Omental fat pad (tissue), 4 donors: ENCODE measurements at places on chromosomes 5 and 9.

DNA sequence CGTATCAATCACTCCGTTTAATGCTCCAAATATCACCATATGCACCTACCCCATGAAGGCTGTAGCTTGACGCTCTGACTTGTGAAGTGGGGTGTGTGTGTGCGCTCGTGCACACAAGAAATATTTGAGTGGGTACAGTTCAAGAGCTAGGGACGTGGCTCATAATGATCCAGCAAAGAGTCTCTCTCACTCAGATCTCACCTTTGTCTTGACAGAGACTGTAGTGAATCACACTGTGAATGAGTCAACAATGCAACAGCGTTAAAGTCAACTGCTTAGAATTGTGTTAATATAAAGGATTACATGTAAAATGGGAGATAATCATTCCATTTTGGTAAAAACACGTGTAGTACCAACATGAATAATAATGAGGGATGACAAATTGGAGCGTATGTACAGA lies 119.4 kb downstream of the MED27 start:
- DNase-seq, result no peak

- DNase-seq, result no peak
These were observed 74.7 kb downstream of the FCHO2 start for GRCh38 chr5:73030531-73030930.

DNA sequence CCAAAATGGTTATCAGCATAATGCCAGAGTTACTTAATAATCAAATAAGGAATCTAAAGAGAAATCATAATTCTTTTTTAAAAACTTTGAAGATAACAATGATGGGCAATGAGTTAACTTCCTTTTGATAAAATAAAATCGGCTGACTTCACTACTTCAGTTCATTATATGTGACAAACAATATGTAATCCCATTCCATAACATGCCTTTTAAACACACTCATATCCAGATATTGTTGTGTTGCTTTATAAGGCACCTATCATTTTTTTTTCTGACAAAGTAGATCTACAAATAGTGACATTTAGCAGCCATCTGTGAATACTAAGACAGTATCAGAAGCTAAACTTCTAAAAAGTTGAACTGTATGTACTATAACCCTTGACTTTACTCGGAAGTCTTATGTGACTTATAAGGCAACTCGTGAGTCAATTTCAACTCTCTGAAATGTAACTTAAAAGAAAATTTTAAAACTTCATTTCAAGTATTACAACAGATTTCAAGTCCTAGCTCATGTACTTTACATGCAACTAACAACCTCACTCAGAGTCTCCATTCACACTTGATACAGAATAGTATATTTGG lies 7.5 kb downstream of the ADAMTS6 start:
- no peak for DNase-seq

DNA sequence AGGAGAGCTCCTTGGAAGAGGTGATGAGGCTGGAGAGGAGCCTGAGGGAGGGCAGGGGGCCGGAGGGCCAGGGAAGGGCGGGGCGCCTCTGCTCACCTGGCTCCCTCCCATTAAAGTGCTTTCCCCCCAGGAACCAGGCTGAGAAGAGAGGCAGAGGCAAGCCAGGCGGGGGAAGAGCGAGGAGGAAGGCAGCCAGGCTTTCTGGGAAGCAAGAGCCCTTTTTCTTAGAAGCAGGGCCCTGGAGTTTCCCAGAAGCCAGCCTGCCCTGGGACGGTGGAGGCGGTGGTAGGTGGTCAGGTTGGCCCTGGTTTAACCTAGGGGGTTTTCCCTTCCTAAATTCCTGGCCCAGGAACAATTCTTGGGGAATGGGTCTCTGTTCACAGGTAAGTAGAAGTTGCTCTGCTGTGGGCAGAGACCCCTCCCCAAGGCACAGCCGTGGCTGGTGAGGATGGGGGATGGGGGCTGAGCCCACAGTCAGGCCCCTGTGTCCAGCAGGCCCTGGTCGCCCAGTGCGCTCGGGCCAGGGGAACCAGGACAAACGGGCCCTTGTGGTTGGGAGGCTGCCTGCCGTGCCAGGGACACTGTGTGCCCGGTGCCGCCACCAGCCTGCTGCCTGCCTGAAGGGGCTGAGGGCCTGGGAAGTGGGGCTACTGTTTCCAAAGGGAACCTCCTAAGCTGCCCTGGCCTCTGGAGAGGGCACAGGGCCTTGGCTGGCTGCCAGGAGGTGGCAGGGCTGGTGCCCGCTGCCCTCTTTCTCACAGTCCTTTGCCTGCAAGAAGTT lies 16.6 kb upstream of the RALGDS start:
- no peak for DNase-seq

DNA sequence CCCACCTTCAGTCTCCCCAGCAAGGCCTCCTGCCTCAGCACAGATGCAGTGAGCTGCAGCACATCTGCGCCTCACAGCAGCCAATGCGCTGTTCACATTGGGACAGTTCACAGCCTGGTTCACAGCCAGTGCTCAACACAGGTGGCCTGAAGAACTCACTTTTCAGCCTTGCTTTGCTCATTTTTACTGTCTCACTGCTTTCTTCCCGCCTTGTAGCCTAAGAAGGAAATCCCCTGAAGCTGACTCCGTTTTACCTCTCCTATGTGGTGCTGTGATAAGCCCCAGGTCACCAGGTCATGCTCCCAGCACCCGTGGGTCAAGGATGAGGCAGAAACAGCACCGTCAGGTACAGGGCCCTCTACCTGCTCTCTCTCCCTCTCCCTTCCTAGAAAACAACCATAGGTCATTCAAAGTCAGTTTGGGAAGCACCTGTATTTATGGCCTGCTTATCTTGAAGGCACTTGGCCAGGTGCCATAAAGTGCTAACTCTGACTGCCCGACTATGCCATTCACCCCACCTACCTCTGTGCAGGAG lies 1.1 kb downstream of the GCNT4 start:
- DNase-seq, result no peak

- DNase-seq, result no peak
These were observed 89.9 kb downstream of the SH3TC2 start for GRCh38 chr5:148972974-148973374.

DNA sequence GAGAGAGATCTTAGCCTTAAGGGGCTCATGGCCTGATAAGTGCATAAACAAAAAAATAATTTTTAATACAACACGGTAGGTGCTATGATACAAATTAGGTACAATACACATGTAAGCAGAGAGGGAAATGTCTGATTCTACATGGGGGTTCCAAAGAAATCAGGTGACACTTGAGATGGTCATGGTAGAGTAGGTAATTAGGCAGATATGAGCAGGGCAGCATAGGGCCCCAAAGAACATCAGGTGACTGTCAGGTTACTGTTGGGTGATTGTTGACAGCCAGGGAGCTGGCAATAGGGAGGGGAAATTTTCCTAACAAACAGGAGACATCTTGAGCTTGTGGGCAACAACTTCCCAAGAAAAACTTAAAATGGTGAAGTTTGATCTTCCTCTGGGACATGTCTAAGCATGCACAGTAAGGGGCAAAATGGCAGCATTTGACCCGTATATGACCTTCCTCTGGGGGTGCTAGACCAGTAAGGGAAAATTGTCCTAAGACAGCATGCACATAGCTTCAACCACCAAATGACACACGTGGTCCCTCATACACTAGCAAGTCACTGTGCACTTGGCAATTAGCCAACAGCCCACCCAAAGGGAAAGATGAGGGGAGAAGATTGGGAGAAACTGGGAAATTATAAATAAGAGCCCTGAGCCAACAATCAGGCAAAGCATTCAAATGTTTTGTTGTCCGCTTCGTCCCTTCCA lies 37.3 kb upstream of the TENT4A start:
- no peak for DNase-seq

DNA sequence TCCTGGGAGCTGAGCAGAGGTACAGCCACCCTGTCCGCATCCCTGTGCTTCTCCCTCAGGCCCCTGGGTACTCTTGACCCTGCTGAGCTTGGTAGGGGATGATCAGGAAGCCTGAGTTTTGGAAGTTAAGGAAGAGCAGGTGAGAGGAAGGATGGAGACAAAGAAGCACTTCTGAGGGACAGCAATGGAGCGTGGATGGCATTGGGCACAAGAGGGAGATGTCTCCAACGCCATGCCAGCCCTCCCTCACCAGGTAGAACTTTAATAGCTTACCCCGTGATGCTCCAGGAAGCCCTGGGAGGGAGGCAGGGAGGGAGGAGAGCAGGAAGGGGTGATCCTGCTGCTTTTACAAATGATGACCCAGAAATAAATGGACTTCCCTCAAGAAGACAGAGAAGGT lies 29.9 kb upstream of the SMU1 start:
- no peak for DNase-seq

GRCh38 chr5:179485845-179486575 lies 64.3 kb upstream of the RUFY1 start:
- no peak for DNase-seq

- no peak for DNase-seq
These were observed 52.2 kb downstream of the ROPN1L start for GRCh38 chr5:10493884-10494283.

- no peak for DNase-seq
These were observed 29.3 kb upstream of the WWC1 start for GRCh38 chr5:168262042-168262743.

GRCh38 chr5:171421331-171422262 lies 2.1 kb downstream of the FGF18 start:
- DNase-seq, result no peak

GRCh38 chr9:16207161-16207560 lies 654.3 kb downstream of the CCDC171 start:
- DNase-seq, result no peak

DNA sequence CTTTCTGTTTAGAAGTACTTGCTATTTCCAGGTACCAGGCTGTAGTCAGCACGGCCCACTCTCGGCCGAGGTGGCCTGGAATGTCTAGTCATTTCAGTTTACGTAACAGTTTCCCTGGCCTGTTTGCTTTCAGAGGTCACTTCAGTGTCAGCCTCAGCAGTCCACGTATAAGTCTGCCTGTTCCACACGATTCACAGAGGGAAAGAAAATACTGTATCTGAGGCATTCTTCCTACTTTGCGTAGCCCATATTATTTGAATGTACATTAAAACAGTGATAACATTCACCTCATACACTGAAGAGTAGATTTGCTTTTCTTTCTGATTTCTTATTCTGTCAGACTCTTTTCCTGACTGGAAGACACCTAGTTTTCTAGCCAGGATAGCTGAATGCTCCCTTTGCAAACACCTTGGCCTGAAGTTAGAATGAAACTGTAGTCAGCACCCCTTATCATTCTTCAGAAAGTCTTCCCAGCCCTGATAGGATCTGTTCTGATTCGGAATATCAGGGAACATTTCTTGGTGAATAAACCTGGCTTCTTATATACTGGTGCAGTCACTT lies 140.9 kb downstream of the AOPEP start:
- no peak for DNase-seq

DNA sequence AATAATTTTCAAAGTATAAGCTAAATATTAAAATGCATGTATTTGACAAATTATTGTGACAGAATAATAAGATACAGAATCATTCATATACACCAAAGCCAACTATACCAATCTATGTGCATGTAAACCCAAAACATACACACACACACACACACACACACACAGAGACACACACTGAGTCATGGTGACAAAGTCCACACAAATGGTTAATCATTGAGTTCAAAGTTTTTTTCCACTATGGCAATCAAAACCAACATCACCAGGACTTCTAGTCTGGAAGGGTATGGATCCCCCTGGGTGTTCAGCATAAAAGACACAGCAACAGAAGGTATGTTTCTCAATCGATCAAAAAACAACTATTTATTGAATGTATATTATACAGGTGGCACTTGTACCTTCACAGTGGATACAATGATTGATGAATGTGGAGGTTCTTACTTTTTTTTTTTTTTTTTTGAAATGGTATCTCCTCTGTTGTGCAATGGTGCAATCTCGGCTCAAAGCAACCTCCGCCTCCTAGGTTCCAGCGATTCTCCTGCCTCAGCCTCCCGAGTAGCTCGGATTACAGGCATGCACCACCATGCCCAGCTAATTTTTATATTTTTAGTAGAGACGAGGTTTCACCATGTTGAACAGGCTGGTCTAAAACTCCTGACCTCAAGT lies 137.0 kb downstream of the PDE4D start:
- no peak for DNase-seq
